ENCODE measurements at places on chromosomes 7 and 10. TPM values are rescaled to one million over a fixed set of nuclear protein-coding genes. Genes with fewer than 3 reads are reported as not detected.
A peak's percentile ranks its signal among the peaks of the same experiment; 100 is the strongest.

- H3K4me1 ChIP-seq: peaks cover 4% of the 10 kb centered on the region
- no peak overlapping the region for H3K27ac ChIP-seq
- no peak for DNase-seq
- H3K4me3 ChIP-seq: no peak overlapping the region
- H3K36me3 ChIP-seq: peaks cover 3% of the 10 kb centered on the region
Observed at GRCh38 chr10:89339875-89340274, 12.1 kb downstream of the IFIT3 start.

DNA sequence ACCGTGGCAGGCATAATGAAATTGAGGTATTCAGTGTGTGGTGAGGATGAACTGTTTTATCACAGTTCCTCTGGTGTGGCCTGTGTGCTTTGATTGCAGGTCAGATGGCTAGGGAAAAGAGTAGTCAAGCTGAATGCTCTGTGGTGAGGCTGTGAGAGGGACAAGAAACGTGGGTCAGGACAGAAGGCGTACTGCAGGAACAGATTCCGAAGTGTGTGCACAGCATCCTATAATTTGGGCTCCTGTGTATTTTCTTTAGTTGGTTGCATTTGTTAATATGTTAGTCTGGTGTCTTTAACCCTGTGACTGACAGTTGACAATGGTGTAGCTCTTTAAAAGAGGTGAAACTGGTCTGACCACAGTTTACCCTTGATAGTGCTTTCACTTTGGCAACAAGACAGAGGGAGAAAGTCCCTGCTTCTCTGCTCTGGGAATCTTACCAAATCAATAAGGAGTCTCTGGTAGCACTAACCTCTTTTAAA lies 76.5 kb downstream of the AUTS2 start:
- no peaks in the 10 kb centered on the region for H3K27me3 ChIP-seq
- no peak overlapping the region for H3K4me3 ChIP-seq
- H3K27ac ChIP-seq: no peak overlapping the region
- H3K36me3 ChIP-seq: no peaks in the 10 kb centered on the region
- no peaks in the 10 kb centered on the region for H3K4me1 ChIP-seq

- H3K27me3 ChIP-seq: no peaks in the 10 kb centered on the region
- no peak overlapping the region for H3K27ac ChIP-seq
- H3K4me1 ChIP-seq: no peaks in the 10 kb centered on the region
- DNase-seq: no peak
- no peaks in the 10 kb centered on the region for H3K36me3 ChIP-seq
Observed at GRCh38 chr10:90417029-90417428, 440.8 kb downstream of the HTR7 start.

- no peak overlapping the region for H3K4me3 ChIP-seq
- no peaks in the 10 kb centered on the region for H3K27me3 ChIP-seq
- no peak overlapping the region for H3K27ac ChIP-seq
- H3K4me1 ChIP-seq: no peaks in the 10 kb centered on the region
- H3K36me3 ChIP-seq: no peaks in the 10 kb centered on the region
Observed at GRCh38 chr10:24315211-24315610, 106.3 kb downstream of the KIAA1217 start.

GRCh38 chr7:2445898-2446555 lies 30.2 kb downstream of the GRIFIN start:
- no peak overlapping the region for H3K27ac ChIP-seq
- H3K4me1 ChIP-seq: peaks cover 19% of the 10 kb centered on the region
- DNase-seq: no peak
- H3K36me3 ChIP-seq: peaks cover 15% of the 10 kb centered on the region
- H3K4me3 ChIP-seq: no peak overlapping the region

- H3K4me1 ChIP-seq: no peaks in the 10 kb centered on the region
- H3K27me3 ChIP-seq: no peaks in the 10 kb centered on the region
- H3K4me3 ChIP-seq: no peak overlapping the region
- H3K27ac ChIP-seq: no peak overlapping the region
- no peak for DNase-seq
- H3K36me3 ChIP-seq: no peaks in the 10 kb centered on the region
Observed at GRCh38 chr7:31234836-31235605, 105.5 kb downstream of the NEUROD6 start.

DNA sequence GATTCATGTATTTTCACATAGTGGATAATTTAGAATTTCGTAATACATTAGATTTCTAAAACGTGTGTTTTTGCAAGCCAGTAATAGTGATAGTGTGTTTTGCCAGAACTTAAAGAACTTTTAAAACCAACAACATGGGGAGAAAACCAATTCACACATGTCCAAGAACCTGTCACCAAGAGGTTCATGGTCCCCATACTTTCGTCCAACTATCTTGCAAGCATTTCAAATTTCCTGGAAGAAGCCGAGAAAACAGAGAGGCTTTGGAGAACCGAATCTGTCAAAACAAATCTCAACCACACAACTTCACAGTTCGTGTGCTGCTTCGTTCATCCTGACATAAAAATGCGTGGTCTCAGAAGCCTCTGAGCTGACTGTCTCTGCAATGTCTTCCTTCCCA lies 31.9 kb downstream of the GFRA1 start:
- no peak overlapping the region for H3K4me3 ChIP-seq
- no peaks in the 10 kb centered on the region for H3K36me3 ChIP-seq
- no peak overlapping the region for H3K27ac ChIP-seq

DNA sequence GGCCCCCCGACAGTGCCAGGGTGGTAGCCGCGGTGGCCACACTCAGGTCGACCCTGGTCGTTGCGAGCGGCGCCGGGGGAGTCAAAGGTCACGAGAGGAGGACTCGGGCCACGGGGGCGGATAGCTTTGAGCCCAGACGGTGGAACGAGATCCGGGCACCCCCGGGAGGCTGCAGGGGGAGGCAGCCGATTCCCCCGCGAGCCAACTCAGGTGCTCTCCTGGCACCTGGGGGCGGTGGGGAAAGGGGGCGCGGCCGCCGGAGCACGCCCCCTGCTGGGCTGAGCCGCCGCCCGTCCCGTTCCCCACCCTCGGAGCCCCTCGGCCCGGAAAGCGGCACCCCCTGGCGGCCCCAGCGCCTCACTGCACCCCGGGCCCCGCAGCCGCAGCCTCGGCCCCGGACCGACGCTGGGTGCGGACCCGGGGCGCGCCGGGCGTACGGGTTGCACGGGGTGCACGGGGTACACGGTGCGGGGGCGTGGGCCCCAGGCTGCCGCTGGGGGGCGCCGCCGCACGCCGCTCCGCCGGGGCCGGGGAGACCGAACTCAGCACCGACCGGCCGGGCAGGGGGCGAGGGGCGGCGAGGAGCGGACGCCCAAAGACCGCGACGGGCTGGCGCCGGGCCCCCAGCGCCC lies 521 bp upstream of the NYAP1 start:
- H3K27me3 ChIP-seq: no peaks in the 10 kb centered on the region
- H3K4me1 ChIP-seq: peaks cover 25% of the 10 kb centered on the region
- peak overlapping the region; percentile 29 for H3K4me3 ChIP-seq
- DNase-seq: peak; percentile 79

GRCh38 chr10:47348138-47348651 lies at the start of gene RBP3:
TSS of gene RBP3 (plus strand) at chr10:47348363. CDS start at chr10:47348485, 122 bp downstream.
- H3K27me3 ChIP-seq: no peaks in the 10 kb centered on the region
- H3K36me3 ChIP-seq: no peaks in the 10 kb centered on the region
- H3K4me1 ChIP-seq: no peaks in the 10 kb centered on the region
- H3K27ac ChIP-seq: no peak within 1 kb of the TSS
- no peak for DNase-seq
- H3K4me3 ChIP-seq: no peak within 1 kb of the TSS

DNA sequence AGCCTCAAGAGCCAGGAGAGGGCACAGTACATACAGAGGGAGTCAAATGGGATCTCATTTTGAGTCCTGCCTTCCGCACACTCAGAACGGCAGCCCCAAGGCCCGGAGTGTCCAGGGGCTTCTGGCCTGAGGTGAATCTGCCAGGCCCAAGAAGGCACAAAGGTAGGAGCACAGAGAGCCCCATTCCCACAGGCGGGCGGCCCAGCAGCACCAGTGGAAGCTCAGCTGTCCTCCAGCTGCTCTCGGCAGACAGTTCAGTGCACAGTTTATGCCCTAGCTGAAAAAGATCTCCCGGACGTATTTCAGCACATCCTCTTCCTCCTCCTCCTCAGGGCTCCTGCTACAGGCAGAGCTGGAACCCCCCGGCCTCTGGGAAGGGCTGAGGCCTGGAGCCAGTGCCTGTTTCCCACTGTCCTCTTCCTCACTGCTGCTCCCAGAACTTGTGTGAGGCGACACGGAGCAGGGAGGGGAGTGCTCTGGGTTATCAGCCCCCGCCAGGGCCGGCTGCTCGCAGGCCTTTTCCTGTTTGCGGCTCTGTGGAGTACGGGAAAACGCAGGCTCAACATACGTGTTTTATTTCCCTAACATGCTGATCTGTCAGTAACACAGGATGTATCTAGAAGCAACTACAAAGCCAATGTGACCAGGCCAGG lies 4.0 kb downstream of the CYREN start:
- H3K36me3 ChIP-seq: peaks cover 40% of the 10 kb centered on the region
- no peak overlapping the region for H3K4me3 ChIP-seq
- H3K4me1 ChIP-seq: peaks cover 52% of the 10 kb centered on the region
- H3K27ac ChIP-seq: no peak overlapping the region
- no peaks in the 10 kb centered on the region for H3K27me3 ChIP-seq
- no peak for DNase-seq

GRCh38 chr10:90813594-90814365 lies 44.1 kb downstream of the HTR7 start:
- no peaks in the 10 kb centered on the region for H3K36me3 ChIP-seq
- no peak for DNase-seq
- no peaks in the 10 kb centered on the region for H3K27me3 ChIP-seq
- H3K4me1 ChIP-seq: no peaks in the 10 kb centered on the region

GRCh38 chr7:32479574-32480200 lies 10.5 kb downstream of the LSM5 start:
- DNase-seq: no peak
- H3K27ac ChIP-seq: no peak overlapping the region
- no peaks in the 10 kb centered on the region for H3K4me1 ChIP-seq
- H3K27me3 ChIP-seq: no peaks in the 10 kb centered on the region
- no peaks in the 10 kb centered on the region for H3K36me3 ChIP-seq

- DNase-seq: peak; percentile 84
- no peaks in the 10 kb centered on the region for H3K36me3 ChIP-seq
- H3K27ac ChIP-seq: no peak overlapping the region
- no peak overlapping the region for H3K4me3 ChIP-seq
- H3K4me1 ChIP-seq: peaks cover 12% of the 10 kb centered on the region
Observed at GRCh38 chr7:100132697-100133151, 6.0 kb downstream of the MBLAC1 start.

DNA sequence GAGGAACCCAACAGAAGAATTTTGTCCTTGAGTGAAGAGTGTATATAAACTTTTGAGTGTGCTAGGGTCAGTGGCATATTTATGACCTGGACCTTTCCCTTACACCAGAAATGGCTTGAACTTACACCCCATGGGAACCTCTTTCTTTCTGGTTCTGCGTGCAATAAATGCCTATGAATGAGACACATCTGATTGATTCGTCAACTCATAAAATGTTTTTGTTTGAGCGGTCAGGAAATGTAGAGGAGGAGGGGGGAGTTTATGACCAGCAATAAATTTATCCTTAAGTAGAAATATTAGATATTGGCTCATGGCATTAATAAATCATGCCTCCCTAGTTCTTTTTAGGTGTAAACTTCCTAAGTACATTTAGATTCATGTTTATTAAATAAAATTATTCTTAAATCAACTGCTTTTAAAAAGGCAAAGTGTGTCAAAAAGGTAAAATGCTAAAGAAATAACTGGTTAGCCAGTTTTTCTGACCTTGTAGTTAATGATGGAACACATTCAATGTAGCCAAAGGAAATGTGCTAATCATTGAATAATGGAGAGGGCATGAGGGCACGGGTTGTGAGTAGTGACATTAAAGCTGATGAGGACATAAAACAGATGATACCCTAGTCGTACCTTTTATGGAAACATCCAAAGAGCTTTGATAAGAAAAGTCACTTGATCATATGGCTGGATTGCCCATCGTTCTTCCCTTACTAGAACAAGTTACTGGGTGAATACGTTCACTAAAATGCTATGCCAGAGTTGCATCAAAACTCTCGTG lies 13.6 kb upstream of the NUP42 start:
- no peak overlapping the region for H3K4me3 ChIP-seq
- H3K27me3 ChIP-seq: no peaks in the 10 kb centered on the region

- H3K36me3 ChIP-seq: no peaks in the 10 kb centered on the region
- H3K27ac ChIP-seq: no peak overlapping the region
- no peaks in the 10 kb centered on the region for H3K27me3 ChIP-seq
- DNase-seq: no peak
Observed at GRCh38 chr7:102122026-102122425, 164.6 kb upstream of the SH2B2 start.

DNA sequence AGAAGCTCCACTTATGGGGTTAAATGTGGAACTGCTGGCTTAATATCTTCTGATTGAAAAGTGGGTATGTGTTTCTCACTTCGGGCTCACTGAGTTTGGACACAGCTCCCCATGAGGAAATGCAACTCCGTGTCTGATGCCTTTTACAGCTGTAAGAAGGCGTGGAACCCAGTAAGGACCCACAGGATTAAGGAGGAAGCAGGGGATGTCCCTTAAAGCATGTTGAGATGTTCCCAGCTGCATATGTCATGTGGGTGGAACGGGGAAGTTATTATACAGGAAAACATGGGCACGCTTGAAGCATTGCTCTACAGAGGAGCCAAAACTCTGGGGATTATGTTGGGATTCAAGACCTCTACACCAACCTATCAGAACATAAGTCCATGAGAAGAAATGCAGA lies 224.4 kb downstream of the NEBL start:
- no peak overlapping the region for H3K4me3 ChIP-seq
- H3K36me3 ChIP-seq: no peaks in the 10 kb centered on the region
- no peak for DNase-seq
- H3K27ac ChIP-seq: no peak overlapping the region
- H3K27me3 ChIP-seq: no peaks in the 10 kb centered on the region
- peaks cover 2% of the 10 kb centered on the region for H3K4me1 ChIP-seq

GRCh38 chr7:134941952-134942351 lies 44.4 kb upstream of the AGBL3 start:
- H3K36me3 ChIP-seq: no peaks in the 10 kb centered on the region
- no peak overlapping the region for H3K4me3 ChIP-seq
- no peaks in the 10 kb centered on the region for H3K4me1 ChIP-seq
- no peak for DNase-seq
- H3K27me3 ChIP-seq: peaks cover 2% of the 10 kb centered on the region

DNA sequence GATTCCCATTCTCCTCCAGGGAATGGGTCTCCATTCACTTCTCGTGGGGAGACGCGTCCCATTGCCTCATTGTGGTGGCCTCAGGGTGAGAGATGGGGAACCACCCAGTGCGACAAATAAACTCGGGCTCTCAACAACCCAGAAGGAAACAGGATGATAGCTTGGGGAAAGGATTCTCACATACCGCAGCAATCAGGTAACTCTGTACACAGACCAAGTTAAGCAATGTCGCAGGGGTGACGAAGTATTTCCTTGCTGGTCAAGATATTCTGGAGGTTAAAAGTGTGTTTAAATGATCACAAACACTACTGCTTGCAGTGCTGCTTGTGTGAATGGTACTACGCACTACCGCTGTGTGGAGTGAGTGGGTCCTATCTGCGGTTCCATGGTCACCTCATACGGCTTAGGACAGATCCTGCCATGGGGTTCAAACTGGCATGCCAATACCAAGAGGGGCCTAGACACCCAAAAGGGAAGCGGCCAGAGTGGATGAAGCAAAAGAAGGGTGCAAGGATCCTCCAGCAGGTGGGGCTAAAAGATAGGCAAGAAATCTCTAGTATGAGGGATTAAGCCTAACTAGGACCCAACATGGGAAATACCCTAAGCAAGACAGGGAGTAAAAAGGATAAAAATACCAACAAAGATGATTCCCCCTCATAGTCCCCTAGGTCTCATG lies 143.8 kb upstream of the TMEM106B start:
- peak; percentile 81 for DNase-seq
- H3K36me3 ChIP-seq: no peaks in the 10 kb centered on the region
- H3K27me3 ChIP-seq: no peaks in the 10 kb centered on the region
- no peak overlapping the region for H3K4me3 ChIP-seq

Gene AKR1D1
- not detected for total RNA-seq

Gene ADCY1
- not detected for total RNA-seq

Gene AUTS2
- 197 TPM for total RNA-seq

Gene SPRN
- total RNA-seq: not detected

Gene SLC18A3
- total RNA-seq: not detected

Gene HOXA10
- 2.2 TPM for total RNA-seq

Gene SLC25A28
- 73.0 TPM for total RNA-seq

Gene ATXN7L1
- total RNA-seq: 47.9 TPM

All from natural killer cell (primary cell).